ENCODE measurements at places on chromosomes 16 and 17.

DNA sequence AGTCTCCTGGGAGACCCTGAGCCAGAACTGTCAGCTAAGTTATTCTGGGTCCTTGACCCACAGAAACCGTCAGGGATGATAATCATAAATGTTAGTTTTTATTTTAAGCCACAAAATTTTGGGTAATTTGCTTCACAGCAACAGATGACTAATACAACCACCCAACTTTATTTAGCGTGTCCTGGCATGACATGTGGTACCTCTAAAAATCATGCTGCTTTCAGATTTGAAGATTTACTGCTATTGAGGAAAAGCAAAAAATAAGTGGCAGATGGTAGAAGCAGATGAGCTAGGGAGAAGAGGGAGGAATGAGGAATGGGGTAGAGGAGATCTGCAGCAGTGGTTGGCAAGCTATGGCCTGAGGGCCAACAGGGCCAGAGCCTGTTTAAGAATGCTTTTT lies 90.4 kb downstream of the TMEM100 start:
- no peak for DNase-seq

- DNase-seq: no peak
These were observed 19.1 kb downstream of the ACSF2 start for GRCh38 chr17:50444841-50445715.

GRCh38 chr17:54785643-54786268 lies 114.9 kb upstream of the TOM1L1 start:
- DNase-seq: no peak

DNA sequence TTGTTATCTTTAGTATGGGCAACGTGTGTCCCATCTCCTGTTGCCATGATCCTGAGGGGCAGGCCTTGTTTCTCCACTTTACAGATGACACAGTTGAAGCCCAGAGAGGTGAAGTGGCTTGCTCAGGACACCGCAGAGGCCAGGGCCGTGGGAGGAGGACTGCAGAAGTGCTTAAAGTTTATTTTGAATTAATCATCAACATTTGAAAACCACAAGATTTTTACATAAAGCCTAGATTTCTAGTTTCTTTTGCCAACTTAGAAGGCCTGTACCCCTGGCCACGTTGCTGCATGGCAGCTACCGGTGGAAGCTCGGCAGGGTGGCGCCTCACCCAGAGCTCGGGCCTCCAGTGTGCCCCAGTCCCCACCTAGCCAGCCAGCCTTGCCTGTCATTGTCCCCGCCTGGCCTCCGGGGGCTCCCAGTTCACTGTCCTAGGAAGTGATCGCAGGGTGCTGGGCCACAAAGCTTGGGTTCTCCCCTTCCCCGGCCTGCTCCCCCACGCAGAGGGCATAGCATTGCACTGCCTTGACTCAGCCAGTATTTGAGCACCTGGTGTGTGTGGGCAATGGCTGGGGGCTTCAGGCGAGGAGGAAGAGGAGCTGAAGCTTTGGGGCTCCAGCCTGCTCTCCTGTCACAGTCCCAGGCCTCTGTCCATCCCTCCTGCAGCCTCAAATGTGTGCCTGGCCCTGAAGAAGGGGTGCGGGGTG lies 14.8 kb upstream of the ADCY7 start:
- DNase-seq: no peak

DNA sequence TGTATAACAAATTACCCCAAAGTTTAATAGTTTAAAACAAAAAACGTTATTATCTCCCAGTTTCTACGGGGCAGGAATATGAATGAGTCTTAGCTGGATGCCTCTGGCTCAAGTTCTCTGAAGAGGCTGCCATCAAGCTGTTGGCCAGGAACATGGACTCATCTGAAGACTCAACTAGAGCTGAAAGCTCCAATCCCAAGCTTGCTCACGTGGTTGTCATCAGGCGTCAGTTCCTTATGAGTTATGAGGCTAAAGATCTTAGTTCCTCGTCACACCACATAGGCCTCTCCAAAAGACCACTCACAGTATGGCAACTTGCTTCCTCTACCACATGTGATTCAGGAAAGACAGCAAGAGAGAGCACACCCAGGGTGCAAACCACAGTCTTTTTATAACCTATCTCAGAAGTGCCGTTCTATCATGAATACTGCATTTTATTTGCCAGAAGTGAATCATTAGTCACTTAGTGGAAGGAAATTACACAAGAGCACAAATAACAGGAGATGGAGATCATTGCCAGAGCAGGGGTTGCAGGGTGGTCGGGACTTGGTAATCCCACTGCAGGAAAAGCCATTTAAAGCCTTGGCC lies 48.7 kb upstream of the NLK start:
- no peak for DNase-seq

DNA sequence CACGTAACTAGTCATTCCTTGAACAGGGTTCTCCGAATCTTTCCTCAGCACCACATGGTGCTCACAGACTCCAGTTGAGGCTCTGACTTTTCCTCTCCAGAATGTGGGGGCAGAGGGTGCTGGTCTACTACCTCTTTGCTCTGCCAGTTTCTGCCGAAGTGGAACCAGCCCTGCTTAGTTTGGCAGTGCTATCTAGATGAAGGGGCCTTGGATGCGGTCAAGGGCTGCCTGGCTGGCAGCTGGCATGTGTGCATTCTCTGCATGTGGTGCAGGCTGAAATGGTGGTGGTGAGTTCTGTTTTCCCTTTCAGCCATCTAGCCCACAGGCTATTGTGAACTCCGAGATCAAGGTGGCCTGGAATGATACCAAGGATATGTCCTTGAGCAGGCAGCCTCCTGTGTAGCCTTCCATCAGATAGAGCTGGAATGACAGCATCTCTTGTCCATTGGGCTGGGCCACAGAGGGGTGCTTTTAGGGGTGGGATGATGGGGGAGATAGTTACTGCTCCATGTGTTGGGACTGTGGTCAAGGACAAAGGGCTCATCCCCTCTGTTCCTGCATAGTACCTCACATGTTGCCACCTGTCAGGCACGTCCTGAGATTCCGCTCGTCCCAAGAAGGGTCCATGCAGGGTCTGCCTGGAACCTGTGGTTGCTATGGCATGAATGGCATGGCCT lies 2.0 kb downstream of the DYNLL2 start:
- DNase-seq: no peak

DNA sequence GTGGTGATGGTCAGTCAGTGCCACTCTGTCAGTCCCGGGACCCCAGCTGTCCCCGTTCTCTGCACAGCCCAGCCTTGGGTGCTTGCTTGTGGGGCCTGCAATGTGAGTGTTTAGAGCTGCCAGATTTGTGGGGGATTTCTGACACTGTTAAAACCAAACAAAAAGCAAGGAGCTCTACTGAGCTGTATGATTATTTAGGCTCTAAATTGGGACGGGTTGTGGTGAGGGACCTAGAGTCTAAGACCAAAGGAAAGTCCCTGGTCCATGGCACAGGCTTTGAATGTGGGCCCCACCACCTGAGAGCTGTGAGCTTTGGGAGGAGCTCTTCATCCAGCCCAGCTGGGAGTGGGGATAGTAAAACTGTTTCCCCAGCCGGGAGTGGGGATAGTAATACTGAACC lies 63.3 kb downstream of the KSR1 start:
- DNase-seq: no peak

DNA sequence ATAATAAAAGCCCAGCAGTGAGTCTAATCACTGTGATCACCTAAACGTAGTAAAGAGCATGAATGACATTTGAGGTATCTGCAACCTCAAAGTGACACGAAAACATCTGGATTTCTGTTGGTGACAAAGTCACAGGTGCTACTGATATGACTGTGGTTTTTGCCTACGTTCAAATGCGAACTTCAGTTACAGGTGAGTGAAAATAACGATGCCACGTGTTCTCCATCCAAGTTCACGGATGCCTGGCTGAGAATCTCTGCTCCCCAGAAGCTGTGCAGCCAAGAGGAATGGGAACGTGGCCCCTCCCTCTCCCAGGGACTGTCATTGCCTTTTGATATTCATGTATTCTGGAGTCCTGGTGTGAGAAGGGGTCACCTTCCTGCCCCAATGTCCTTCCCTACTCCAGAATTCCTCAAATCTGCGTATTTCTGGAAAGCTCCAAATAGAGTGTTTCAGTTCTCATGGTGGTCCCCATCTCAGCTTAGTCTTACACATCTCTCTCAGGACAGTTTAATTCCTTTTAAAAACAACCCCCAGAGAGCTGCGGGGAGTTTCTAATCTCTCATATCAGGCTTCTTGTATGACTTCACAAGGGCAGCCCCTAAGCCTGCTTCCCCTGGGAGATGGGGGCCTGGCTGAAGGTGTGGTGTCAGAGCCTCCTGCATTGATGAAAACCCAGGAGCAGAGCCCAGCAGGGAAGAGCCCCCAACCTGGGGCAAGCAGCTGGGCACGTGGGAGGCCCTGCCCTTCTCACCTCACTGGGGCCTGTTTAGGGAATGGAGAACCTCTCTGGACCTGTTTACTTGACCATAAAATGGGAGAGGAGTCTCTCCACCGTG lies 25.8 kb downstream of the PIK3R5 start:
- DNase-seq: no peak

DNA sequence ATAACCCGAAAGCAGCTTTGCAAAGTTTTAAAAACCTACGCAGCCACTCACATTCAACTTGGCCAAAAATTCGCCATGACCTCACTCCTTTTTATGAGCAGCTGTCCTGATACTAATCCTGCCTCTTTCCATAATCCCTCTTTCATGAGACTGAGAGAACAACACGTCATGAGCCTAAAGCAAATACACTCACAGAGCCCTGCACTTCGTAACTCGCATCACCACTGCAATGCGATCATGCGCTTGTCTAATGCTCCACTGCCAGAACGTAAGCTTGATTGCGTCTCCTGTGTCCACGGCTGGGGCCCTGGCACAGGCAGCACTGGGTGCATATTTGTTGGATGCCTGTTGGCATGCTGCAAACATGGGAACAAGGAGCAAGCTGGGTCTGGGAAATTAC lies 36.2 kb downstream of the CDRT4 start:
- DNase-seq: no peak

DNA sequence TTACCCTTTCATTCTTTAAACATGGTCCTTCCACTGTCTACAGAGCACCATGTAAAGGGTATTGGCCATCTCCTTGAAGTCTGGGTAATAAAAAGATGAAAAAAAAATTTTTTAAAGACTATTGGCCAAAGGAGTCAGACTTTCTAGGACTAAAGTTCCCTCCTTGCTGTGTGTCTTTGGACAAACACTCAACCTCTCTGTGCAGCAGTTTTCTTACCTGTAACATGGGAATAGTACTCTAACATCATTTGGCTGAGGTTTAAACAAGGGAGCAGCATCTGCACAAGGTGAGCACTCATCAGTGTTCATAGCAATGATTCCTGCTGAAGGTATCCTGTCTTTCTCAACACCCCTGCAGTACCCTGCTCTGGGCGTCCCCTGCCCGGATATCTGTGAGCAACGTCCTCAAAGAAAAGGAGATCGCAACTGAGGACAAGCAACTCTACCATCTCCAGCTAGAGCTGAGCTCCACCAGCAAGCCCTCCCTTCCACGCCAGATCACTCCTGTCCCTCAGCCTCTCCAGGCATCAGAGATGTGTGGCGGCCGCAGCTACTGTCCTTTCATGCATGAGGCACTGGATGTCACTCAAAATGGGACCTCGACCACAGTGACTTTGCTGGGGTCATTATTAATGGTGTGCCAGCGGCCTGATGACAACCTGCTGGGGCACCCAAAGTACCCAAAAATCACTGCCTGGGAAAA lies 29.5 kb upstream of the RPH3AL start:
- no peak for DNase-seq

DNA sequence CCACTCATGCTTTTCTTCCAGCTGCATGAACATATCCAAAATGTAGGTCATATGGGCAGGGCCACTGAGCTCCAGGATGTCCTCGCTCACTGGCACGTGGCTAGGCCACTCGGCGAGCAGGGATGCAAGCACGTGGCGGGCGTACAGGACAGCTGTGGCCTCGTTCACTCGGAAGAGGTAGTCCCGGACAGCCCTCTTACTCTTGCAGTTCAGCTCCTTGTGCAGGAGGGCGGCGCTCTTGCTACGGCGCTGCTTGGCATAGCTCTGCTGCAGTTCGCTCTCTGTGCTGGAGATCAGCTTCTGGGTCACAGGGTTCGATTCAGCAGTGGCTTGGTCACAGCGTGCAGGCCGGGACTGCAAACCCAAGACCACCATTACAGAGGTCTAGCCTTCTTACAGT lies 53.1 kb upstream of the ATP2A3 start:
- DNase-seq: no peak

DNA sequence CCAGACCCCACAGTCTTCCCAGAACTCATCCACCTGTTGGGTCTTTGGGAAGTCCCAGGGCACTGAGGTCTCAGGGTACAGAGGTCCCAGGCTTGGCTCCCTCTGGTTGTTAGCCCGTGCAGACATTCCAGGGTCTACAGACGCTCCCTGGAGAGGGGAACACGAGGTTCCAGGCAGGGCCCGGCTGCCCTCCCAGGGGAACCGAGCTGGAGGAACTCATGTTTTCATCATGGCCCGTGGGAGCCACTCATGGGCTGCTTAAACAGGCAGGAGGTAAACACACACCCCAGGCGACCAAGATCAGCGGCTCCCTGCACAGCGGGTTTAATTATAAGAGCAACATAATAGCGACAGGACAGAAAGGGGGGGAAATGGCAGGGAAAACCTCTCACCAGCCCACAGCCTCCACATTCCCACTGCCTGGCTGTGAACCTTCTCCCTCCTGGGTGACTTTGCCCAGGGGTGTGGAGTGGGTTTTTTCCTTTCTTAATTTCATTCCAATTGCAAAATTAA lies 36.5 kb downstream of the TRARG1 start:
- no peak for DNase-seq

DNA sequence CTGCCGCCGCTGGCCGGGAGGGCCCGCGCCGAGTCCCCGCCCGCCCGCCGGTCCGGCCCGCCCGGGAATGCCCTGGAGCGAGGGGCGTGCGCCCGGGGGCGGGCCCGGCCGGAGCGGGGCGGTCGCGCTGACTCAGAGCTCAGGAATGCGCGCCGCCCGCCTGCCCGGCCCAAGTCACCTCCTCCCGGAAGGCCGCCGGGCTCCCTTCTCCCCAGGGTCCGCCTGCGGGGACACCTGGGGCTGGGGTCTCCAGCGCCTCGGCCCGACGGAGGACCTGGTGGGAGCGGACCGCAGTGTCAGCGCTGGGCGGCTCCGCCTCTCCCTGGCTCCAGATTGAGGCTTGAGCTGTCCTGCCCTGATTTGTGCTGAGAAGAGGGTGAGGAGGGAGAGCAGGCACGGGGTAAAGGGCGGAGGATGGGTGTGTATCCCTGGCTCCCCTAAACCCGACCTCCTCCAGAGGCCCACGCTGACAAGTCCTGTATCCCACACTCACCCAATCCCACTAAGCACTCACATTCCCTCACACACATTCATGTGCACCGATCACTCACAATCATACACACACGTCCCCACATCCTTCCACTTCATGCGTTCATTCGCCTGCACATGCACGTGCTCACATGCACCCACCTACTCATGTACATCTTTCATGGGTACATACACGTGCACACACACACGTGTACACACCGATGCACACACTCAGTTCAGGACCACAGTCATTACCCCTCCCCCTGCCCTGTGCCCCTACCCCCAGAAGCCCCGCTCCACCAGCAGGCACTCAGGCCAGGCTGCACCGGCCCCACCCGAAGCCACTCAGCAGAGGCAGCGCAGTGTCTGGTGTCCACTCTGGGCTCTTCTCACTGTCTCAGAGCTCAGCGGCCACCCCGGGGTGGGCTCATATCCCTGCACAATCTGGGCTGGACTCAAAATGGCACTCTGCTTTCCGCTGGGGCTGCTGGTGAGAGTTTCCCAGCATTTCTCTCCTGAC lies at the start of gene RHBDF1:
TSS of gene RHBDF1 (minus strand) at position 71 of the 988 bp plus-strand sequence. CDS start 7,616 bp downstream, outside the sequence.
- no peak for DNase-seq

GRCh38 chr17:10646392-10646990 lies 10.6 kb downstream of the MYH3 start:
- DNase-seq: peak; percentile 69

GRCh38 chr16:49463529-49463928 lies 89.9 kb downstream of the C16orf78 start:
- DNase-seq: peak; percentile 42
